ENCODE measurements at places on chromosomes 3 and 15.

DNA sequence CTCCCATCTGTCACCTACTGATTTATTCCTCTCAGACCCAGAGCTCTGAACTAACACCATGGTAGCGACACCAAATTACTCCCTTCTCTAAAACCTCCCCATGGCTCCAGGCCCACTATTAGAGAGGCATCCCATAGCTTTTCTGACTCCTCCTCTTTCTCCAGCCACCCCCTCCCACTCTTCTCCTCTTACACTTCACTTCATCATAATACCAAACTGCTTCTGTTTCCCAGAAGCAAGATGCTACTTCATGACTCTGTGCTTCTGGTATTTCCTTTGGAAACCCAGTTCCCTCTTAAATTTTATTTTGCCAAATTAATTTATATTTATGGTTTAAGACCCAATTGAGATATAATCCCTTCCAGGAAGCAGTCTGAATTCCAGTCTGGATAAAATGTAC, 465.1 kb upstream of the PDZRN3 start:
- H3K27ac ChIP-seq = no peak overlapping the region
- DNase-seq = no peak
- H3K27me3 ChIP-seq = no peaks in the 10 kb centered on the region

DNA sequence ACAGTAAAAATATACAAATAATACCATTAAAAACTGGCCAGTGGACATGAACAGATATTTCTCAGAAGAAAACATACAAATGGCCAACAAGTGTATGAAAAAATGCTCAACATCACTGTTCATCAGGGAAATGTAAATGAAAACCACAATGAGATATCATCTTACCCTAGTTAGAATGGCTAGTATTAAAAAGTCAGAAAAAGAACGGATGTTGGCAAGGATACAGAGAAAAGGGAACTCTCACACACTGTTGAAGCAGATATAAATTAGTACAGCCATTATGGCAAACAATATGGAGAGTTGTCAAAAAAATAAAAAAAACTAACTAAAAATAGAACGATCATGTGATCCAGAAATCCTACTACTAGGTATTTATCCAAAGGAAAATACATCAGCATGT, 222.7 kb upstream of the NAALADL2 start:
- H3K36me3 ChIP-seq = no peaks in the 10 kb centered on the region
- no peak overlapping the region for H3K27ac ChIP-seq
- no peak for DNase-seq
- no peaks in the 10 kb centered on the region for H3K4me1 ChIP-seq
- H3K27me3 ChIP-seq = no peaks in the 10 kb centered on the region

GRCh38 chr3:105397974-105398373, 31.3 kb downstream of the ALCAM start:
- no peak overlapping the region for H3K4me3 ChIP-seq
- peaks cover 14% of the 10 kb centered on the region for H3K36me3 ChIP-seq
- no peaks in the 10 kb centered on the region for H3K27me3 ChIP-seq
- no peak overlapping the region for H3K27ac ChIP-seq
- H3K4me1 ChIP-seq = peaks cover 14% of the 10 kb centered on the region

- no peaks in the 10 kb centered on the region for H3K36me3 ChIP-seq
- peaks cover 10% of the 10 kb centered on the region for H3K27me3 ChIP-seq
- no peak overlapping the region for H3K27ac ChIP-seq
Observed at GRCh38 chr15:72866182-72866581, 82.6 kb upstream of the ADPGK start.

DNA sequence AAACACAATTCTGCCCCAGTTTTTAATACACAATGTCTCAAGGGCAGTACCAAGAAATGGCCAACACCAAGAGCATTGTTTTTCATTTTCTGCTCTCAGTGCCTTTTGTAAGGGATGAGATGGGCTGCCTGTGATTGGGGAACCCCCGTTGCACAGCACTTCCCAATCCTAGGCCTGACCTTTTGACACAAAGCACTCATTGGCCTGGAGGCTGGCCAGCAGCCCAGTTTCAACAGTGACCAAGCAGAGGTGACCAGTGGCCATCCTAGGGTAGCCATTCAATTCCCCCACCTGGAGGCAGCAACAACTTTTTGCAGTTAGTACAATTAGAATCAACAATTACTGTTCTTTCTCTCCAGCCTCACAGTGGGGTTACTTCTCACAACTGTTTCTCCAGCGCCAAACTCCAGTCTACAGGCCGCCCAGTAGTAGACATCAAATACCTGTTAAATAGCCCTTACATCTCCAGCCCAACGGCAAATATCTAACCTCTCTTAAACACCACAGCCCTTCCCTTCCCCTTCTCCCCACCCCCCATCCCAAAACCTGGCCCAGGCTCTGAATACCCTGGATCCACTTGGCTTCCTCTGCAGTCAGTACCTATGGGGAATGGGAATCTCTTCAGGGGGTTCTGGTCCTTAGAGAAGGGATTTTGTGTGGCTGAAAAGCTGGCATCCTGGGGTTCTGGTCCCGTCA, 8.9 kb upstream of the LRRC2 start:
- no peak for DNase-seq
- H3K27ac ChIP-seq = no peak overlapping the region
- peaks cover 3% of the 10 kb centered on the region for H3K36me3 ChIP-seq
- H3K4me3 ChIP-seq = no peak overlapping the region
- H3K27me3 ChIP-seq = peaks cover 4% of the 10 kb centered on the region
- no peaks in the 10 kb centered on the region for H3K4me1 ChIP-seq

All from memory B cell (primary cell).